ENCODE measurements at places on chromosomes 13 and 19. TPM values are rescaled to one million over a fixed set of nuclear protein-coding genes. Genes with fewer than 3 reads are reported as not detected.

Gene CYSLTR2
- 5.0 TPM for total RNA-seq

- DNase-seq = no peak
Observed at GRCh38 chr13:28299916-28300315, 161.6 kb downstream of the PAN3 start.

DNA sequence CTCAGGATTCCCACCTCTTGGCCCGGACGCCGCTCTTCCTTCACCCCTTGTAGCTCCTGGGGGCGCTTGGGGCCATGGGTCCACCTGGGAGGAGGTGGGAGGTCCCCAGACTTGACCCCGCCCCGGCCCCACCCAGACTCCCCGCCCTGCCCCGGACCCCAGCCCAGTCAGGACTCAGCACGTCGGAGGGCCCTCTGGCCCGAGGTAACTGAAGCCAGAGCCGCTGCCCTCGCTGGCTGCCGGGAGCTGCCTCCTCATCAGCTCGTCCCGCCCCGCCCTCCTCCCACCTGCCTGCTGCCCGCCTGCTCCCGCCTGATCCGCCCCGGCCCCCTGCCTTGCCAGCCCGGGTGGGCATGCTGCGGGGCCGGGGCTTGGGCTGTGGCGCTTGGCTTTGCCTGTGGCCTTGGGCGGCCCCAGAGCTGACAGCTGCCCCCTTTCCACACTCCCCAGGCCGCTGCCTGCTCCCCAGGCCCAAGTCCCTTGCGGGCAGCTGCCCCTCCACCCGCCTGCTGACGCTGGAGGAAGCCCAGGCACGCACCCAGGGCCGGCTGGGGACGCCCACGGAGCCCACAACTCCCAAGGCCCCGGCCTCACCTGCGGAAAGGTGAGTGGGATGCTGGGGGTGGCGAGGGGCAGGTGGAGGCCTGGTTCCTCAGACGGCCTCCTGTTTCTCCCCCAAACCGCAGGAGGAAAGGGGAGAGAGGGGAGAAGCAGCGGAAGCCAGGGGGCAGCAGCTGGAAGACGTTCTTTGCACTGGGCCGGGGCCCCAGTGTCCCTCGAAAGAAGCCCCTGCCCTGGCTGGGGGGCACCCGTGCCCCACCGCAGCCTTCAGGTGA, 9.4 kb downstream of the ARHGAP33 start:
- DNase-seq = no peak

GRCh38 chr19:3251229-3251628, 26.8 kb downstream of the CELF5 start:
- no peak for DNase-seq

DNA sequence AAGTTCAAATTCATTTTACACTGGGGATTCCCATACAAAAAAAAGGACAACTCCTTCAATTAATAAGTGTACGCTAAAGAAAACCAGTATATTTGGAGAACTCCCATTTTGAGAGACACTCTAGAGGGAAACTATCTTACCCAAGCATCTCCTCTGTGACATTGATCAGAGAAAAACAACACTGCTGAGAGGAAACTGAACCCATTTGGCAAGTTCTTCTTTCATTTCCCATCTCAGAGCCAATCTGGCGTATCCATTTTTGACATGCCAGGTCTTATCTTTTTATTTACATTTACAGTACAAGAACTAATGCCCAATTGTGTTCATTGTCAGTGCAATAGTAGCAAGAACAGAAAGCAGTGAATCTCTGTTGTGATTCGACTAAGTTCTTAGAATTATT, 30.1 kb downstream of the LIG4 start:
- no peak for DNase-seq

DNA sequence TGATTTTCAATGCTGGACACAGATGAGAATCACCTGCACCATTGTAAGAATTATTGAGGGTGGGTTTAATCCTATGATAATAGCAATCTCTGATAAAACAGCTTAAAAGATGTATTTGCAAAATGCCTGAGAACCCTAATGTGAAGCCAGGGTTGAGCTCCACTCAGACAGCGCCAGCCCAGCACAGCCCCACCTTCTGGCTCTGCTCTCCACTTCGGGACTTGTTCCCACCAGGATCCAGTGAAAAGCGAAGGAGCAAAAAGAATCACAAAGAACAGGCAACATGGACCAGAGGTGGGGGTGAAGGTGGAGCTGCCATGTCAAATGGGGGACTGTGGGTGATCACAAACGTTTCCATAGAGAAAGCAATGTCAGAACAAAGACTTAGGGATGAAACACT, 18.6 kb upstream of the ZNF816 start:
- DNase-seq = no peak

Gene ZNF222
- 3.5 TPM for total RNA-seq

DNA sequence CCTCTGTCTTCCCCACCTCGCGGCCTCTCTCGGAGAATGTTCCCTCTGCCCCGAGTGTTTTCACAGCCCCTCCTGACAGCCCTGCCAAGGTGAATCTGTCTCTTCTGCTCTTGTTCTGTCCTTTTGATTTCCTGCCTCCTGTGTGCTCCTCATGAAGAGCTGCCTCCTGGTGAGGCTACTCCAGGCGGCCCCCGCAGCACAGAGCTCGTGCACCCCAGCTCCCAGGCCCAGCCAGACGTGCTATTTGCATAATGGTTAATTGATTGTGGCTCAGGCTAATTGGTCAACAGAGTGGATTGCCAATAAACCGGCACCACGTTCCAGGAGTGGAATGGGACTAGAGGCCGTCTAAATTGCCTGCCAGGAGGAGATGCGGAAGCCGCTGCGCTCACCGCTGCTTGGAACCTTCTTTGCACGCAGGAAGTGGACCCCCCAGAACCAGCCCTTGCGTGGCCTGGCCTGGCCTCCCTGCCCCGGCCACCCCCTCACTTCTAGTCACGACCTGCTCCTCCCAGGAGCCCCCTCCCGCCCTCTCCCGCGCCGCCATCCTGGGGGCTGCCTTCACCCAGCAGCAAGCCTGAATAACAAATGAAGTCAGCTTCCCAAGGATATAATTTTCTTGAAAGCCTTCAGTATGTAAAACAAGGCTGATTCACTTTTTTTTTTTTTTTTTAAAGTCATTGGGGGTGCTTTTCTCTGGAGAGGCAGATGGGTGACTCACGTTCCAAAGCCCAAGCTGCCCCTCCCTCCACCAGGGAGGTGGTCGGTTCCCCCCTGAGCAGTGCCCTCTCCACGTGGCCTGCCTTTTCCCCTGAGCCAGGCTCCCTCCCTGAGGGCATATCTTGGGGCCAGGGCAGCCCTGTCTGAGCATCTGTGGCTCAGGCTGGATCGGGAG, 144.0 kb downstream of the KDM4B start:
- no peak for DNase-seq

DNA sequence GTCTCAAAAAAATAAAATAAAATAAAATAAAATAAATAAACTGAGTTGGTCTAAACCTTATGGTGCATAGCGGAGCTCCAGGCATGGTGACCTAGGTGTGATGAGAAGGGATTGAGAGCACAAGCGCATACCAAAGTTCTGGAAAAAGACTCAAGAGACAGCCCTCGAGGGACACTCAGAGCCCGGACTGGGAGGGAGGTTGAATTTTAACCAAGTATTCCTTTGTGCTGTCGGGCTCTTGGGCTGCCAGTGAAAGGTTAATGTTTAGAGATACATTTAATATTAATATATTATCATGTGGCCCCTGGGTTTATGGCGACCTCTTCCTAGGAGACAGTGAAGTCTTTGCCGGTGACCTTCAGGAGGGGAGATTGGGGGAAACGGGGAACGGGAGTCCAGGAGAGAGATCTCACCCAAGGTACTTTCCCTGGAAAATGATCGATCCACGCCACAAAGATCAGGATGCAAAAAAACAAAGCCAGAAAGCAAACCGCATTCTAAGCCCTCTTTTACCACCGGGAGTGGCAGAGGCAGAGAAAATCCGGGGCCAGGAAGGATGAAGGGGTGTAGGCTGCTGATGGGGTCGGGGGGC, 1.6 kb downstream of the FUT6 start:
- DNase-seq = no peak

GRCh38 chr13:20461860-20462532, 63.7 kb downstream of the CRYL1 start:
- peak; percentile 54 for DNase-seq

DNA sequence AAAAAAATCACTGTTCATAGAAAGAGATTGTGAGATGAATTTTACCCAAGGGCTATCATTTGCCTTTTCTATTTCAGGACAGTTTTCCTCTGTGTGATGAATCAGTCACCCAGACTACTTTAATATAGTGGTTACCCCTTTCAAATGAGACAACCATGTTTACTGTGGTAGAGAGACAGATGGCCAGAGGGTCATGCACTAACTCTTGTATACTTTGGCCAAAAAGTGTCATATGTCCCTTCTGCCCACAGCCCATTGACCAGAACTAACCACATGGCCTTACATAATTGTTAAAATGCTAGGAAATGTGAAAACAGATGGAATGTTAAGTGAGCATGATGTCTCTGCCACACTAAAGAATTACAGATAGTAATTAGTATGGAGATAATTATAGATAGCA, 498.7 kb downstream of the DACH1 start:
- DNase-seq = no peak

- DNase-seq = no peak
Observed at GRCh38 chr13:81637457-81637856, 1296.5 kb upstream of the SPRY2 start.

Data from left ventricle myocardium superior (tissue), 1 donor.